ENCODE measurements at places on chromosomes 1 and 21.

- DNase-seq, result no peak
Observed at GRCh38 chr1:82604524-82604923, 803.8 kb downstream of the ADGRL2 start.

GRCh38 chr1:24385160-24385940 lies 28.2 kb downstream of the STPG1 start:
- DNase-seq, result no peak

DNA sequence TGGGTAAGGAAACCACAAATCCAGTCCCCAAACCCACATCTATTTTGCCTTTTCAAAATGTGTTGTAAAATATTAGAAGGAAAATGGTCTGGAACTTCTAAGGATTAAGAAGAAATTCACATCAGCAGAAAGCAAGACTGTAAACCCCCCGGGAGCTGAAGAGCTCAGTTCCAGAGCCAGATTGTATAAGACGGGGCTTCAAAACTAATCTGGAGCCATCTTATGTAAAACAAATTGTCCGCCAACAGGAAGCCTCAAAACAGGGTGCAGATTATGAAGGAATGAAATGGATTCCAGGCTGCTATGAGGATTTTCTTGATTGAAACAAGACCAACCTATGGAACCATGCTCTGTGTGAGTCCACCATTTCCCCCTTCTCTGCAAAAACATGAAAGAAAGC lies 25.1 kb upstream of the HUNK start:
- DNase-seq, result no peak

DNA sequence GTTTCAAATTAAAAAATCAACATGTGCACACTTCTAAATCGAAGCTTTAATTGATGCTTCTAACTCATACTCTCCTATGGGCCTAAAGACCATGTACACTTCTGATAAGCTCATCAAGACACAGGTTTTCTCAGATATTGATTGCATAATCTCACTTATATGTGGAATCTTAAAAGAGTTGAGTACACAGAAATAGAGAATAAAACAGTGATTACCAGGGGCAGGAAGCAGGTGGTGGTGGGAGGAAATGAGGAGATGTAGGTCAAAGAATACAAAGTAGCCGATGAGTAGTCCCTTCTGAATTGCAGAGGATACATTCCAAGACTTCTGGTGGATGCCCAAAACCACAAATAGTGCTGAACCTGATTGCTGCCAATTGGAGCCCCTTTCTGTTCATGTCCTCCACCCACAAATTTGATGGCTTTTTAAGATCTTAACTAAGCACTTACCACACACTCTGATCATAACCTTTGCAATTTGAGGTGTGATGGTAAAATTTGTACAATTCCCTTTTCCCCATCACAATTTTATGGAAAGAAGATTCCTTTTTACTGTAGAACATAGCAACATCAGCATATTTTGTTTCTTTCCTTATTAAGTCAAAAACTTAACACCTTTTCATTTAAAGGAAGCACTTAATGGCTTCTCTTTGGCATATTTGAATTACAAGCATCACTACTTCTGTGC lies 3.3 kb upstream of the CD1B start:
- no peak for DNase-seq

GRCh38 chr1:151146072-151146411 lies 389 bp downstream of the SEMA6C start:
- no peak for DNase-seq

DNA sequence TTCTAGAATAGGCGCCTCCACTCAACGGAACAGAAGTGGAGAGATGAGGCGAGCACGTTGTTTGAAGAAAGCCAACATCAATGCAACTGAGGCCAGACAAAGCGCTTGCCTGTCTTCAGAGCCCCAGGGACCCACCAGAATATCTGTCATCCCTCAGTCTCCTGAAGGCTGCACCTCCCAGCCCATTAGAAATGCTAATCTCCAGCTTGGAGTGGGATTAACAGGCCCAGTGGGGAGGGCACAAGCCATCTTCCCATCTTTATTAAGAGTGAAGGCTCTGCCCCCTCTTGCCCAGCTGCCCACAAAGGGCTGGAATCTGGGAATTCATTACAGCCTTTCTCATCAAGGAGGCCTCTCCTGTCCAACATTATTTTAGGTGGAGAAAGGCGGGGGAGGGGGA lies 16.8 kb upstream of the CNTN2 start:
- DNase-seq, result no peak

DNA sequence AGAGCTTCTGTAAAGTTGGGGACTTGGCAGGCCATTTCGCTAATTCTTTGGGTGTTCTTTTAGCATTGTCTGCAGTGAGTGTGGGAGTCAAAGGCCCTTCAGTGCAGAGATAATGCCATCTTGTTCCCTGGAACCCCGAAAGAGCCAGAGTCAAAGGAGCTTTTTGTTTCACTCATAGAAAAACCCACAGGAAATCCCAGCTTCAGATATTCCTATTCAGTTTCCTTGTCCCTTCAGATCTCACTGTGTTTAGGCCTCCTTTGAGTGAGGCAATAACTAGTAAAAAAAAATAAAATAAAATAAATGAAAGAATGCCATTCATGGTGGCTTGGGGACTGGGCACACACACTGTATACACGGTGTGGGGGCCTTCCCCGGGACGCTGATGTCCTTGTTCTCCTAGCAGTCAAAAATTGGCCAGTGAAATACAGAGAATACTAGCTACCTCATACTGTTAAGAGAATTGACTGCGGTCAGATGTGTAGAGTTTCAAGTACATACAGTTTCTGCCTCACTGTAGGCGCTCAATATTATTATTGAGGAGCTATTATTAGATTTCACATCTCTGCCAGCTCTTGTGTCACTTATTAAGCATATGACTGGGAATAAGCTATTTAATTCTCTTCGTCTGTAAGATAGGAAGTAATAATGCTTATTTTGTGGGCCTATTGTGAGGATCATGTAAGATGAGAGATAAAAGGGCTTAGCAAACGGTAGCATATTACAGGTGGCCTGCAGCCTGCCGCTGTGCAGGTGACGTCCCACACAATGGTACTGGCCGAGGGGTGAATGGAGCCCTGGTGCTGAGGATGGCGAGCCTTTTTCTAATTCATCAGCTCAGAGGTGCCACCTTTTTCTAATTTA lies 16.7 kb downstream of the DISC1 start:
- DNase-seq, result no peak

GRCh38 chr1:205975387-205975998 lies 27.7 kb downstream of the RAB7B start:
- no peak for DNase-seq

DNA sequence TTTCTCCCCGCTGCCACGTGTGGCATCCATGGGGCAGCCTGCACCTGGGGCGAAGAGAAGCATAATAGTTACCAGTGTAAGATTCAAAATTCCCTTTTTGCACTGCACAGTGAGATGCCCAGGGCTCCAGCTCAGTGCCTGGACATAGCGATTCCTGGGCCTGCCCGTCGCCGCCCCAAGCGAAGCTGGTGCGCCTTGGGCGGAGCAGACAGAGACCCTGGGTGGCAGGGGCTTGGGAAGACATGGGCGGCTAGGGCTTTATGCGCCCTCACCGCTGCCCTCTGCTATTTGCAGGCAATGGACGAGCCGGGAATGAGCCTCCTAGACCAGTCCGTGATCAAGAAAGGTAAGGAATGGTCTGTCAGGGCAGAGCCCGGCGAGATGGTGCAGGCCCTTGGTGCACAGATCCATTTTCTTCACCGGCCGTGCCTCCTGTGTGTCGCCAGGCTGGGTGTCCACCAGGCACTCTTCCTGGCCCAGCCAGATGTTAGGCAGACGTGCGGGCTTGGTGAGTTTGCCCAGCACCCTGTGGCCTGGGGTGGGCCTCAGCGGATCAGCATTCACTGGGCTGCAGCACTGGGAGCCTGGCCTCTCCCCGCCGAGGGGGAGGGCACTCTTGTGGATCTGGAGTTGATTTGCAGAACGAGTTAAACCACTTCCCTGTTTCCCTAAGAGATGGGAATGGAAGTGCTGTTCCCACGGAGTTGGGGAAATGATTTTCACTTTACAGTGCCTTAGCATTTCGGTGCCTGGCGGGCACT lies 1.7 kb downstream of the TFAP2E start:
- DNase-seq, result no peak

- DNase-seq, result no peak
Observed at GRCh38 chr21:45236481-45236880, 51.2 kb downstream of the POFUT2 start.

- no peak for DNase-seq
Observed at GRCh38 chr21:46354046-46354445, 30.1 kb downstream of the PCNT start.

GRCh38 chr21:26443867-26444266 lies 129.2 kb downstream of the CYYR1 start:
- no peak for DNase-seq

DNA sequence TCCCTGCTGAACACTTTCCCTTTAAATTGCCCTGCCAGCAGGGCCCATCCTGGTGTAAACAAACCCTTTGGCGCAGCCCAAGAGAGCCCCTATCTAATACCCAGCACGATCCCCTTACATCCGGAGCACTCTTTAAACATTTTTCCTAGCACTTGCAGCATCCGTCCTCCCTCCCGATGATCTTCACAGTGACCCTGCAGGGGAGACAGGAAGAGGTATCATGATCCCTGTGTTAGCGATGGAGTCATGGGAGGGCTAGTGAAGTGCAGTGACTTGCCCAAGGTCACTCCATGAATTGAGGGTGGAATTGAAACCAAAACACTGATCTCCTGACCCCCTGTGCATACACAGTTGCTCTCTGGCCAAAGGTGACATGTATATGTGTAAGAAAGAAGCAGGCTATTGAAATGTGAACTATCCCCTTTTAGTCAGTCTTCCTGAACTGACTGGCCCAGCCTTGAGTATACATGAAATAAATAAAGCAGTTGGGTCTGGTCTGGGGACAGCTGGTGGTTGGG lies 9.8 kb upstream of the KCNQ4 start:
- DNase-seq, result no peak

DNA sequence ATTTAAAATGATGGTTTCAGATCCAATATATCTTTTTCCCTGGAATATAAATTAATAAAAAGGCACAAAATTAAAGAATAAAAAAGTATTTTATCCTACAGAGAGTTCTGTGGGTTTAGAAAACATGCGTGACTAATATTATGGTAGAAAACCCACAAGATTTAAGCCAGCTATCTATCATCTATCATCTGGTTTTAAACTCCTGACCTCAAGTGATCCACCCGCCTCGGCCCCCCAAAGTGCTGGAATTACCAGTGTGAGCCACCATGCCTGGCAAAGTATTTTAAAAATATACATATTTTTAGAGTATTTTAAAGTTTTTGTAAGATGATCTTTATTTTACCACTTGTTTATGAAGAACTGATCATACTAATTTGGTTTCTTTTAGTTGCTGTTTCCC lies 79.5 kb downstream of the NRIP1 start:
- no peak for DNase-seq

DNA sequence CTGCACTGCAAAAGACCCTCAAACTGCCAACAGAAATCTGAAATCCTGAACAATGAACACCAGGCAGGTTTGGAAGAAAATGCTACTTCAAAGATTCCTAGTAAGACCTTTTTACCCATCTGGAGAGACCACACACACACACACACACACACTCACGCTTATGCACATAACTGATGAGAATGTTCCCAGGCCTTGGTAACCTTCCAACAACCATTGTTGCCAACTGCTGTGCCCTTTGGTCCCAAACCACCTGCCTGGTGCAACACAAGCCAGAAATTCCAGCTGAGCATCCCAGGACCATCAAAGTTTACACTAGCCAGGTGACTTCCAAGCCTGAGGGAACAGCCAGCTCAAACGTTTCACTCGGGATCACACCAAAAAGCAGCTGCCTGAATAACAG lies 56.9 kb downstream of the SEC16B start:
- no peak for DNase-seq

DNA sequence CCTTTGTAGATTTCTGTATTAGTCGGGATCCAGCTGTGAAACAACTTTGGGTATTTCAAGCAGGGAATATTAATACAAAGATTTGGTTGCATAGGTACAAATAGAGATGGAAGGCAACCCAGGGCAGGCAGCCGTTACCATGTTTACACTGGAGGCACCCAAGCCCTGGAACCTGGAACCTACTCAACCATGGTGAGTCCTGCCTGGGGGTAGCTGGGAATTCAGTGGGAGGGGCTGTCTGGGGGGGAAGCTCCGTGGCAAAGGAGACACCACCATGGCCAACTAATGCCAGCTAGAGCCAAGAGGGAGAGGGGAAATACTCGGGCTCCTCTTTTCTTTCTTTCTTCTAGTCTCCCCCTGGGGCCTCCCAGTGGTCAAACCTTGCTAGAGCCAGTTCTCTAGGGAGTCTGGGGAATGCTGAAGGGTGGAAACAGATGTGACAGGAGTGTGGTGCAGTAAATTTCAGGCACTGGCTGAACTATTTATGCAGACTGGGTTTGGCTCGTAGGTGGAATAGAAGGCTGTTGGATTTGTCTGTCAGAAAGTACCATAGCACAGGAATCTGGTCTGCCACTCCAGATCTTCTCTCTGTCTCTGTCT lies 91.9 kb upstream of the CACNA1E start:
- no peak for DNase-seq

DNA sequence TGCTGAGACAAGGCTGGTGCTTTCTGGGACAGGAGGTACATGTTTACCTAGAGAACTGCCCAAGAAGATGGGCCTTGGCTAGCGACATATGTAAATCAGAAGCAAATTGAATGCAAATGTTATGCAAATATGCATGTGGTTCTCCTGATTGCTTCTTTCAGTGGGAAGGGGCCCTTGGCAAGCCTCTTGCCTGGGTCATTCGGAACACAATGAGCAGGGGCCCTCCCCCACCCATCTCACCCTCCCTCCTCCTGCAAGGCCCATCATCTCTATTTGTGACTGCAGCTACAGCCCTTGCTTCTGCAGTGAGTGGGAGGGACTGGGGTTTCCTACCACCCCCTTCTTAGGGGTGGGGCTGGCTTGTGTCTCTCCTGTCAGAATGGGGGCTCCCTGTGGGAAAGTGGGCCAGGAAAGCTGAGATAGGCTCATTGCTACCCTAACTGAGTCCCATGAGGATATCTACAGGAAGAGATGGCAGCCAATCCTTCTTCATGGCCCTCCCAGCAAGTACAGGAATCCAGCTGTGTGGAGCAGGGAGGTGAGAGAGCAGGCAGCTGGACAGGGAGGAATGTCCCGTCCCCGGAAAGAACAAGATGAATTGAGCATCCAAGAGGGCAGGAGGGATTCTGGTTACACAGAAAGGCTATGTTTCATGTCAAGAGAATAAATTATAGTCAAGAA lies 31.0 kb downstream of the FOXD2 start:
- no peak for DNase-seq

DNA sequence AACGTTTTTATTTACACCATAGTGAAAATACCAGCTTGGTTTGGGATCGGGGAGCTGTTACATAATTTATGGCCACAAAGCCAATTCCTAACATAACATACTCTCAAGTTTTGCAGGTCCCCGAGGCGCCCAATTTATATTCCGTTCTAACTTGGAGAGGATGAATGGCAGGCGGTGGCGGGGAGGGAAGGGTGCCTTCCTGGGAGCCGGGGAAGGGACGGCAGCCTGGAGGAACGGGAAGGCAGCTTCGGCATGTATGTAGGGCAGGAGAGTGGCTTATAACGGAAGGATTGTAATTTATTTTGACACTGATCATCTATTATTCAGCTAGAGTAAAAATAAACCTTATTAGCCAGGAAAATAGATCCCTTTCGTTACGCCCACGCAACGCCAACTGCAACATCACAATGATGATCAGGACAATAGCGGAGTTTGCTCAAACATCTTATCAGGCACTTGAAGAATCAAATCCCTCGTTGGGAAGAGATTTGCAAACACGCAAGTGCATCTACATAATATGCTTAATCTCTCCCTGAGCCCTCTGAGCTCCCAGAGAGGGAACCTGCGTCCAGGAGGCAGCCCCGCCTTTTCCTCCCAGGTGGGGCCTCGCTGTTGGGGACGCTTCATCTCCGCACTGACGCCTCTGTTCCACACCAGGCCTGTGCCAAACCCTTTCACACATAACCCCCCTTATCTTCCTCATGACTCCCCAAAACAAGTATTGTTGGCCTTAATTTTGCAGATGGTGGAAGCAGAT lies 93.7 kb upstream of the C1orf174 start:
- DNase-seq, result no peak

Measured in activated T-cell treated with anti-CD3 and anti-CD28 coated beads for 24 hours (primary cell).